Central memory CD4-positive, alpha-beta T cell (primary cell): ENCODE measurements at places on chromosomes 4 and X.

- no peak for DNase-seq
These were observed 10.8 kb downstream of the PLAC1 start for GRCh38 chrX:134647477-134647877.

DNA sequence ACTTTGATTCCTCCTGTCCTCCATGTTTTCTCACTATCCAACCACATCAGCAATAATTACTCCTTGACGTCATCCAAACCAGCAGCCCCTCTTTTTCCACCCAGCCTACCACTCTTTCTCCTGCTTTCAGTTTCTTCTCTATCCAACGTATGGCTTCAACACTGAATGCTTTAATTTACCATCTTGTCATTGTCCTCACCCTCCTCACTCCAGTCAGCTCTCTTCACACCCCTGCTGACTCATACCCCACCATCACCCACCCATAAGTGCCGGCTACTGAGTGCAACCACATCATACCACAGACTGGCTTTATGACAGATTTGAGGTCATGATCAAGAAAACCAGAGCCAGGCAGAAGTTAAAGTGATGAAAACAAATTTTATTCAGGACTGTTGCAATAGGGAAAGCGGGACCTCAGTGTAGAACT lies 9.8 kb upstream of the ANXA5 start:
- DNase-seq: peak; percentile 2

DNA sequence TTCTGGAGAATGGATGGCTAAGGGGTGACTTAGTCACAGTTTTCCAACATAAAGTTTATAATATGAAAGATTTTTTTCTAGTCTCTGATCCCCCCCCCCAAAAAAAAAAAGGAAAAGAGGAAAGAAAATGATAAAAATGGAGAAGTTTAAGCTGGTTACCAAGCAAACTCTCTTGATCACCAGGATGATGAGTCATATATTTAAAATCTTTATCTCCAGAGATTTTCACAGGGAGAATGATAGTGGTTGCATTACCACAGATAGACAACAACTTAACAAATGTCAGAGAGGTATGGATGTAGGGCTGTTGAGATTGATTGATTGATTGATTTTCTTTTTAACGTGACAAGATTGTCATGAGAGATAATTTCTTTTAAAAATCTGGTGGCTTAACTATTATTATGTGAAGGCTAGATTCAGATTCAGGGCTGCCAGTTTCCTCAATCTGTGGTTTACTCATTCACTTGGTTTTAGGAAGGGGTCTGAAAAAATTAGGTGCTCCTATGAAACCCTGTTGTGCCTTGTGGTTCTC lies 13.3 kb upstream of the TEX13C start:
- no peak for DNase-seq

DNA sequence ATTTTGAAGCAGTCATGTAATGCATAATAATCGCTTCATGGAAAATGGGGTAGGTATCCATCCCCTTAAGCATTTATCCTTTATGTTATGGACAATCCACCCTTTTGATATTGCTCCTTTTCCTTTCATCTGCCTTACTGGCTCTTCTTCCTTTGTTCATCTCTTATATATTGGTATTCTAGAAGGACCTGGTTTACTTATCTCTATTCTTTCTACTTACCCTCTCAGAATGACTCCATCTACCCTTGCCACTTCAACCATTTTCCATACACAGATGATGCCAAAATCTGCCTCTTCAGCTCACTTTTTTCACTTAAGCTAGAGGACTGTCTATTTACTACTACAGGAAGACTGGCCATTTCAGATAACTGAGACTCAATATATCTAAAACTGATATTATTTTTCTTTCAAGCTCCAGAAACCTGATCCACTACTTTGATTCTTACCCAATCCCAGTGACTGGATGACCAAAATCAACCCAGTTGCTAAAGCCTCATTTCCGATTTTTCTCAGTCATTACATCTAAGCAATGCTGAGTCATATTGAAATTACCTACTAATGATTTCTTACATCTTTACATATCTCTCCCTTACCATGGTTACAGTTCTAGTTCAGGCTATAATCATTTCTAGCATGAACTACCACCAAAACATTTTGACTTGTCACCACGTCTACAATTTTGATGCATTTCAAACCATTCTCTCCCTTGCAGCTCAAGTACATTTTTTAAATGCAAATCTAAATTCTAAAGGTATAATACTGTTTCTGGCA lies 93.7 kb downstream of the FAAH2 start:
- DNase-seq: no peak

GRCh38 chrX:50073601-50074000 lies 127.2 kb downstream of the AKAP4 start:
- DNase-seq: no peak
